ENCODE measurements at places on chromosomes 5 and 9. TPM values are rescaled to one million over a fixed set of nuclear protein-coding genes. Genes with fewer than 3 reads are reported as not detected.

DNA sequence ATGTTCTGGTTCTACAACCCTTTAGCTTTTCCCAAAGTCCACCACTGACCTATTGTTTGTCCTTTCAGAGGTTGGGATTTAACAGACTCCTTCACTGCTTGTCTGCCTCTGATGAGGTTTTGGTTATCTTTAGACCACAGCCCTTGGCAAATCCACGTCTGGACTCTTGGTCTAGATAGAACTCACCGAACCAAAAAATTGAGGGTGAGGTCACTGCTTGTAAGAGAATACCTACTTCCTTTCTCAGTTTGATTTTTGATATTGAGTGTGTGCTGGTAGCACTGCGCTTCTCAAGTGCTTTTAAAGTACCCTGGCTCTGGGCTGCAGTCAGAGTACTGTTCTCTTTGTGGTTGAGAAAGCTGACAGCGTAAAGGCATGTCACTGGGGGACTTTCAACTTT, 61.7 kb downstream of the JMY start:
- DNase-seq = no peak

- DNase-seq = no peak
Observed at GRCh38 chr5:107602896-107603295, 67.8 kb downstream of the EFNA5 start.

The DNAJC21 gene
- polyA plus RNA-seq = 48.9 TPM

DNA sequence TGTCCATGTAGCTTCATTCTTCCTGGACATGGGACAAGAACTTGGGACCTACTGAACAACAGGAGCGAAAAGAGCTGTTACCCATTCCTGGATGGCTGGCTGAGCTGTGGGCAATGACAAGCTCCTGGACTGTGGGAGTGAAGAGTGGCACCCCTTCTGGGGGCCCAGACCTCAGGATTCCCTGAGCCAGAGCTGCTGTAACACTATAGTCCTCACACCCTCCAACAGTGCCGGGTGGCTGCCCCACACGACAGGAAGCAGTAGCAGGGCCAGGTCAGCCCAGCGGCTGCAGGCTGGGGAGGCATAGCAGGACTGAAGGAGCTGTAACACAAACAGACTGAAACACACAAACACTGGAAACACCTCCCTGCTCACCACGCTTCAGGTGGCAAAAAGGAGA, 169.7 kb upstream of the IRX2 start:
- DNase-seq = no peak
